ENCODE measurements at places on chromosomes 2 and 18.
A peak's percentile ranks its signal among the peaks of the same experiment; 100 is the strongest.

DNA sequence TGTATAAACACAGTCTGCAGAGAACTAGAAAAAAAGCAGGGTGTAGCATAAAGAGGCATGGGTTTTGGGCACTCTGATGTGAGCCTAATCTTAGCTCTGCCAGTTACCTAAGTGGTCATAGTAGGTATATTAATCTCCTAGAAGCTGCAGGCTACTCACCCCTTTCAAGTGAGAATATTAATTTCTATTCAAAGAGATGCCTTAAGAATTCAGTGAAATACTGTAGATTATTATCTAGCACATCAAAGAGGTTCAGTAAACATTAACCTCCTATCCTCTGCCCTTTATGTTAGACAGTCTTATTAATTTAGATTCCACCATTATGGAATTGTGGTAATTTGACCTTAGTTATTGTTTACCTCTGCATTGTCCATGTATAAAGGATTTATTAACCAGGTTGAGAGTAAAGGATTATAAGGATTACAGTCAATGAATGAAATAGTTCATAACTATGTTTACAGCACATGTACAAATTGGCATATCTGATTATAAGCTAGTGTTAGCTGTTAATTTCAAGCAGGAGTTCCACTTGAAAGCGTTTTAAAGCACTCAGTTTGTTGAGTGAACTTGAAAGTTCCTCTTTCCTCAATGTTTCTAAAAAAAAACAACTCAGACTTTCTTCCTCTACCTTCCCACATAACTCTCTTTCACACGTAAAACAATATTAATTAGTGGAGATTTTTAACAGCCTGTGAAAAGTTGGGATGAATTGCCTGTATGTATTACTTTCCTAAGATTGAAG lies 150.6 kb upstream of the EPC2 start:
- no peak for DNase-seq

GRCh38 chr2:184756885-184757284 lies 158.6 kb downstream of the ZNF804A start:
- DNase-seq: no peak

- DNase-seq: no peak
Observed at GRCh38 chr2:232369126-232369951, 9.2 kb upstream of the ALPP start.

- DNase-seq: no peak
Observed at GRCh38 chr2:162127422-162127821, 24.6 kb downstream of the GCG start.

DNA sequence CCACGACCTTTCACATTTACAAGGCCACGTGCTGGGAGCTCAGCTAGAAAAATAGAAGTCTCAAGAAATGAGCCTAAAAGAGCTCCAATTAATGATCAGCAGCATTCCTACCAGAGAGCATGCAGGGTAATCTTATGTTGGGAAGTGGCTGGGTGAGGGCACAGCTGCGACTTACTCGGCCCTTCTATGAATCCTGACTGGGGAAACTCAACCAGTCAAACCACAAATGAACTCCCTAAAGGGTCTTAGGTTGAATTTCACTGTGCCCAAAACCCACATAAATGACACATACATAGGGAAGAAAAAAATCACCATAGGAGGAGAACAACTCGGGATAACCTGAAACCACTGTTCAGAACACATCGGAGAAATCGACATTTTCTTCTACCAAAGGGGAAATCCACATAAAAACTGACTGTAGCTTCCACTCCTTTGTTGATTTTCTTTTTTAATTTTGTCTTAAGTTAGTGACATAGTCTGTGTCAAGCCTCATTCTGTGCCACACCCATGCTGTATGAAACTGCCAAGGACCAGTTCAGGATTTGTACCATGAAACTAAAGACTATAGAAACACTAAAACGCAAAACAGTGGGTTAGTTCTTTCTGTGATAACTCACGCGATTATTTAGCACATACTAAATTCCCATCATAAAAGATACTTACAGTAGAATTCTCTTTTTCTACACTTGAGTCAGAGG lies 54.7 kb downstream of the UXS1 start:
- no peak for DNase-seq

DNA sequence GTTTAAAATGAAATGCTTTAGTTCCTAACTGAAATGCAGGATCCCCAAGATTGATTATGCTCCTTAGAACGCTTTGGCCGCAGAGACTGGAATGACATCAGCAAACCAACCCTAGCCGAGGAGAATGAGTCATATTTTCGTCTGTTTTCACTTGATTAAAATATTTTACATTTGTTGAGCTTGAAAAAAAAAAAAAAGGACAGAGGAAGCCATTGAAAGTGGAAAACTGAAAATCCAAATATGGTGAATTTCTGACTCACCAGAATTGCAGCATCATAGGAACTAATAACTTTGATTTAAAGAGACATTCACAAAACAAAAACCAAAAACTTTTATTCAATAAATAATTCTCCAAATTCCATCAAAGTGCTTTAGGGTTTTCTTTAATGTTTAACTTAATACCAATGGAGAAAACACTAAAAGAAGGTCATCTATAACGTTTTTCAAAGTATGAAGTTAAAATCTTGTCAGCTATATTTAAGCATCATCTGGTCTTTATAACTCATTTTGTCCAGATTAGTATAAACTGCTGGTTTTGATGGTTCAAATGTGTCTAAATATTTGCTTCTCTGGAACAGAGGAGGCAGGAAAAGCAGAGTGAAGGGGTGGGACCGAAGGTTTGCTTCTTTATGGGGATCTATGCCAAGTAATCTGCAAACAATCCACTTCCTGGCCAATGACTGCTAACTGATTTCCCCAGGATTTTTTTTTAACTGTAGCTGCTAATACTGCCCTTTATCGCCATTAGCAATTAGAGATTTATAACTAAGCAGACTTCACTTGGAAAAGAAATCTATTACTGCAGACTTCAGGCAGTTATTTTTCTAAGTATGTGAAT lies 30.9 kb upstream of the COL5A2 start:
- DNase-seq: peak; percentile 18

DNA sequence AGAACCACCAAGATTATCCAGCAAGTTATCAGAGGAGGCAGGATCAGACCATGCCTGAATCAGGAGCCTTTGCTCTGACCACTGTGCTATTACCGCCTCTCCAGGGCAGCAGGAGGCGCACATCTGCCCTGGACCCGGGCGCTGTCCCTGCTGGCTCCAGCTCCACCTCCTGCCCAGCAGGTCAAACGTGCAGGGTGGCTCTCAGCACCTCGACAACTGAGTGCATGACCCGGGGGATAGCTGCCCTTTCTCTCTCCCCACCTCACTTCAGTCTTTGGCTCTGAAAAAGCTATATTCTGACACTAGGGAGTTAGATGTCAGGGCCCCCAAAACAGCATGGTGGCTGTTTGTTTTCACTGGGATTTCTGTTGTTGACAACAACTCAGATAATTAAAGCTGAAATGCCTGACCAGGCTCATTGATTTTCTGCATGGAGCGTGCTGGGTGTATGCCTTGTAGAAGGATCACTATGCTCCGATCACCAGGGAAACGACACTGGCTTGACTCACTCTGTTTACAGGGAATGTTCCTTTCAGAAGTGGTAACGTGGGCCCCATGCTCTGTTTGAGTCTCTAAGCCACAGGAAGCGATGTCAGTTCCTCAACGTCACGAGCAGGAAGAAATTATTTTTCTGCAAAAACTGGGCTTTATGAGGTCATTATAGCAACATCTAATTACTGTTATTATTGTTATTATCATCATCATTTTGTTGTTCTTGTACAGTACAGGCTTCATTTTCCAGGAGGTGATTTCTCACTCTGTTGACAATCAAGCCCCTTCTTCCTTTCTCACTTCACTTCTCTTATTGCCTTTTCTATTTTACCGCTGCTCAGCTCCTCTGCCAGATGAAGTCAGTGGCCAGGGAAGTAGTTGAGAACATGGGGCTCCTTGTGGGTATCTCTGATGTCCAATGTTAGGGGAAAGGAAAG lies 125.6 kb downstream of the PLB1 start:
- DNase-seq: peak; percentile 20

GRCh38 chr2:142323206-142323605 lies 192.4 kb upstream of the LRP1B start:
- DNase-seq: no peak

- DNase-seq: no peak
Observed at GRCh38 chr2:24459224-24460161, 31.6 kb upstream of the NCOA1 start.

- no peak for DNase-seq
Observed at GRCh38 chr18:36333414-36333813, 35.9 kb downstream of the FHOD3 start.

GRCh38 chr2:21165350-21165749 lies 41.6 kb downstream of the TDRD15 start:
- no peak for DNase-seq

DNA sequence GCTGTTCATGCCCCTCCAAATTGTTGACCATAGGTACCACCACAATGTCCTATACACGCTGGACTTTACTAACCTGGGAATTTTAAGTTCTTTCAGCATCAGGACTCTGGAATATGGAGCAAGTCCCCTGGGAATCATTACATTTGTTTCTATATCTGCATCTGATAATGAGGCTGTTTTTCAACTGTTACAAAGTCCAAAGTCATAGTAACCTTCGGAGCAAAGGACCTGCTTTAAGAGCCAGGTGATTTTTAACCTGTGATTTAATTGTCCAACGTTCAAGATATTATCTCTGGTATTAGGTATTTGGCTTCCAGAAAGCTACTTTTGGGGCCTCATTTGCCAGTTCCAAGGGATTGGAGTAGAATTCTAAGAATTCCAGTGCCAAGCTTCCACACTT lies 7.5 kb upstream of the B3GNT2 start:
- DNase-seq: no peak

- DNase-seq: no peak
Observed at GRCh38 chr2:11901351-11902069, 155.1 kb downstream of the LPIN1 start.

DNA sequence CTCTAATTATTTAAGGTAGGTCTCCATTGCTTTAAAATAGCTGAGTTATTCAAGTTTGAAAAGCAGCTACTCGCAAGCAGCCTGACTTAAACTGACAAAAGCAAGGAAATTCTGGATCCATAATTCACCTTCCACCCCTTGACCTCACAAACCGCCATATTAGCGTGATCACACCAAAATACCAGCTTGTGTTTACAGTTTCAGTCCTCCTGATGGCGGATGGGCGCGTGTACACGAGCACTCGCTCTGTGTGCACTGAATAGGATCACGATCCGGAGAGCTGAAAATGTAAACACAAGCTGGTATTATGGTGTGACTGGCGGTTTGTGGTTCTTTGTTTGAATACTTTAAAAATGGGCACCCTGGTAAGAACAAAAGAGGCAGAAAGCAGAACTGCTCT lies 42.4 kb upstream of the PSMD14 start:
- no peak for DNase-seq

GRCh38 chr18:36547544-36547943 lies 250.0 kb downstream of the FHOD3 start:
- no peak for DNase-seq

DNA sequence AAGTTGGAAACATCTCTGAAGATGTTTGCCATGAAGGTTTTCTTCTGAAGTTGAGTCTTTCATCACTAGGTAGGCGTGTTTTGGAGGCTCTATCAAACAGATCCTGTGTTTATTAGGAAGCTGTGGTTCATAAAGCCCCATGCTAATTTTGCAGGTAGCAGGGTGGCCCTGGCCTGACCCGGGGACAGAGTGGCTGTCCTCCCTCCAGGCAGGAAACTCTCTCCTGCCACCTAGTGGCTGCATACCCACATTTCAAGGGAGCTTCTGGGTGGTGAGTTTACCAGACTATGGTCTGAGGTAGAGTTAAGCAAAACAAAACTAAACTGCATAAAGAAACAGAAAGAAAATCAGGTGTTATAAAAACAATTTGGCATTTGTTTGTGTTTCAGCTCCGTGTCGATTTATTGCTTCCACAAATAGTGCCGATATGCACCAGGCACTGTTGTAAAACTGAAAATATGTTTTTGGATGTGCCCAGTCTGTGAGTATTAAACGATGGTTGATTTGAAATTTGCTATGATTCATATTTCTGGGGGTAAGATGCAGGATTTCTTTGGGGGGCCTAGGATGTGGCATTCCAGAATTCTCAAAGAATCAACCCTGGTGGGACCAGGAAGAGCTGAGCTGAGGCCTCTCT lies 26.0 kb upstream of the IL37 start:
- DNase-seq: peak; percentile 10

DNA sequence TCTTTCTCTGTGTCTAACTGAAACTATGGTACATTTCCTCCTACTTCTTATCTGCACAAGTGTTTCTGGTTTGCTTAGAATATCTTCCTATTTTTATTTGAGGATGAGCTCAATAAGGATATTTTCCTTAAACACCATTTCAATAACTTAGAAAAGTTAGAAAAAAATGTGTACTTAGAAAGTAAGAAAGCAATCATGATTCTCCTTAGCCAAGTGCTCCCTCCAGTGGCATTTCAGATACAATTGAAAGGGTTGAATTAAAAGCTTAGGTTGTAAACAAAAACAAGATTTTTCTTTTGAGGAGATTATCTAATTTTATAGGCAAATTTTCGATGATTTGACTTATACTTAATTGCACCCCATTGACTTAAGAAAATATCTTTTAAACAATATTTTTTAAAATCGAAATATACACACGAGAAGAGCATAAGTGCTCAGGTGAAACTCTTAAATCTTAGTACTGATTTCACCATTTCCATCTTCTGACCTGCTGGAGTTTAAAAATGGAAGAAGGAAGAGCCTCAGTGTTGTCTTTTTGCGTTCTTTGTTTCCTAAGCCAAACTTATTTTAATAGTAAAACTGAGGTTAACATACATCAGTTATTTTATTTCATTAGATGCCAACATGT lies 26.9 kb downstream of the C18orf63 start:
- DNase-seq: no peak

- no peak for DNase-seq
Observed at GRCh38 chr2:73889206-73889605, 3.6 kb upstream of the ACTG2 start.

DNA sequence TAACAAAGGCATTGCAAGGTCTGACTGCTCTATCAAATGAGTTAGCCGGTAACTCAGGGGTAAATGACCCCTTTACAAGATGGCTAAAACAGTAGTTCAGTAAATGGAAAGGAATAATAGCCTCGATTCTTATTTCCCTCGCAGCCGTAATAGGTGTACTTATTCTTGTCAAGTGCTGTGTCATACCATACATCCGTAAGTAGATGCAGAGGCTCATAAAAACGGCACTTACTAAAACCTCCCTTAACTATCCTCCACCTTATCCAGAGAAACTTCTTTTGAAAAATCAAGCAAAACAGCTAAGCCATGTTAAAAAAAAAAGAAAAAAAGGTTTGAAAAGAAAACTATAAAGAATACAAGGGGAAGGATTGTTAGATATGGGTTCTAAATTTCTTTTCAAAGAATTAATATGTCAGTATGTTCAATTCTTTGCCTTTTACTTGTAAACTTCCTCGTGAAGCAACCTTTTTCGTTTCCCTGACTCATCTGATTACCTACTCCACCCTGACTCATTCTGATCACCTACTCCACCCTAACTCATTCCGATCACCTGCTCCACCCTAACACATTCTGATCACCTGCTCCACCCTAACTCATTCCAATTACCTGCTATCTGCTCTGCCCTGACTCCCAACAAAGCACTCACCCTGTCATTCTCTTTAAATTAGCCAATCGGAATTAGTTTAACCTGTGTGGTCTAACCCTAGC lies 127.5 kb downstream of the SPAG16 start:
- DNase-seq: no peak

- DNase-seq: no peak
Observed at GRCh38 chr2:54261537-54261936, 5.5 kb upstream of the TSPYL6 start.
